Prostate gland (tissue), 2 donors: ENCODE measurements at places on chromosomes 13 and 19. TPM values are rescaled to one million over a fixed set of nuclear protein-coding genes. Genes with fewer than 3 reads are reported as not detected.

DNA sequence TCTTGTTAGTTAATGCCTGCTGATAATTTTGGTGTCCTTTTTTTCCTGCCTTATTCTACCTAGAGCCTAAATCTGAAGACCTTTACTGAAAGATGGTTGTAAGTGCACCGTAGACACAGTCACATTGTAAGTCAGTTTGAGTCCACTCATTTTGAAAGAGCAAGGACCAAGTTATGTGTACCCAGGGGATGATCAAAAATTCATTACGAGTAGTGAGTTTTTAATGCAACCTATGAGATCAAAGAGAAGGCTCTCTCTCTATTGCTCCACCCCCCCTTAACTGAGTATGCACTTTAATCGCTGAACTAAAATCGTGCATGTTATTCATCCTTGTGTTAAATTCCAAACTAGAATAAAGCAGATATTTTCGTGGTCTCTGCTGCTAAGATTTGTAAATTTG, 1.8 kb downstream of the RAP2A start:
- no peak for DNase-seq

DNA sequence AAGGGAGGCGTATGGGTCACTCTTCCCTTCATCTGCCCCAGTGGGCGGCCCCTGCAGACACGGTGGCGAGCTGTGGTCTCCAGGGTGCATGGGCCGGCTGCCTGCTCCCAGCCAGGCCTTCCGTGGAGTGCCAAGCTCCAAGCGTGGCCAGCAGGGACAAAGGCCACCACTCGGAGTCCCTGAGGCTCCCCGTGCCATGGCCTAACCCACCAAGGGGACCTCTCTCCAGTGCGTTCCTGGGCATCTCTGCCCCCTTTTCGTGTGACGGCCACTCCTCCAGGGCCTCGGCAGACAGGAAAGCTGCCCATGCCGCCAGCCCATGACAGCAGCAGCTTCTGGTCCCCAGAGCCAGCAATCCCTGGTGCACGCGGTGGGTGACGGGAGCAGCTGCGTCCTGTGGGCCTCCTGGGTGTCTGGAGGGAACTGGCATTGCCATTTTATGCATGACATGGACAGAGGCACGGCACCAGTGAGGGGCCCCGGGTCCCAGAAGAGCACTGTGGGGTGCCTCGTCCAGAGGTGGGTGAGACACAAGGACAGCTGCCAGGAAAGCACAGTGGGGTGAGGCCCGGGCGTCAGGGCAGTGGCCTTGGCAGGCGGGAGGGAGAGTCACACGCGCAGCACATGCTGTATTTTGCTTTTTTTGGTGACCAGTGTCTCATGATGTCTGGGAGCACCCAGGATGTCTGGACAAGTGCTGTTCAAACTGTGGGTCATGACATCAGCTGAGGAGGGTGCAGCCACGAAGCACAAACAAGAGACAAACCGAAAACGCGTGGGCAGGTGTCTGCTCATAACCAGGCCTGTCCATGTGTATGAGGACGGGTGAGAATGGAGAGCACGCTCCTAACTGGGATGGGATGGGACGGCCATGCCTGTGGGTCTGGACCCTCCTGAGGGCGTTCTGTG, 32.3 kb downstream of the CEBPG start:
- no peak for DNase-seq

CLN5 gene
- total RNA-seq: 27.1 TPM

DNA sequence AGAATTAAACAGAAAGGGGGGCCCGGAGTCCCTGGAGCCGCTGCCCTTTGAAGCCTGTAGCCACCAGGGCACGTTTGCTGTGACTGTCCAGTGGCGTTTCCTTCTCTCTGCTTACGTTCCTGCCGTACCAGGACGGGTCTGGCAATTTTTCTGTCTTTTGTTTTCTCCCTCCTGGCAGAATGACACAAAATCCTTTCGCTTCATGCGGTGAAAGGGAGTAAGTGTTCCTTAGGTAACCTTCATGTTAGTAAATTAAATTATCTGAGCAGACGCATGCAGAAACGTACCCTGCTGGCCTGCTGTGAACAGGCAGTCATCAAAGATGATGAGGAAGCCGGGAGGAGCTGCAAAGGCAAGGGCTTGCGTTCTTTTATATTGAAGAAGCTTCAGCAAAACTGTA, 299.3 kb upstream of the ARGLU1 start:
- DNase-seq: no peak

- DNase-seq: no peak
These were observed 48.6 kb downstream of the CHST8 start for GRCh38 chr19:33670398-33670797.
